GOT3 (cell line): ENCODE measurements at places on chromosomes 16 and 17.

- DNase-seq, result no peak
Observed at GRCh38 chr17:57518587-57519581, 226.2 kb downstream of the CCDC182 start.

DNA sequence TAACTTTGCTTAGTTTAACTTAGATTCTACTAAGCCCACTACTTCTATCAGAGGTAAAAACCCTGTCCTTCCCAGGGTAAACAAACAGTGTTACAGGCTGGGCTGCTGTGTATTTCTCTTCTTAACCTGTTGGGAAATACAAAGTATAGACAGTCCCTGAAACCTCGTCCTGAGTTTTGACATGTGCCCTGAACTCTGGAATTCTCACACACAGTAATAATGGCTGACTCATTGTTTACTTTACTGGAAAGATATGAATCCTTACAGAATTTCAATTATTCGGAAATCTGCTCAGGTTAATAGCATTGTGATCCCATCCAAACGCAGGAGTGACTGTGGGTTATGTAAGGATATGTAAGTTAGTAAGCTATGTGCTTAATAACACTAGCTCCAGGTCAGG is 199.1 kb downstream of the TMEM114 start:
- DNase-seq, result no peak

DNA sequence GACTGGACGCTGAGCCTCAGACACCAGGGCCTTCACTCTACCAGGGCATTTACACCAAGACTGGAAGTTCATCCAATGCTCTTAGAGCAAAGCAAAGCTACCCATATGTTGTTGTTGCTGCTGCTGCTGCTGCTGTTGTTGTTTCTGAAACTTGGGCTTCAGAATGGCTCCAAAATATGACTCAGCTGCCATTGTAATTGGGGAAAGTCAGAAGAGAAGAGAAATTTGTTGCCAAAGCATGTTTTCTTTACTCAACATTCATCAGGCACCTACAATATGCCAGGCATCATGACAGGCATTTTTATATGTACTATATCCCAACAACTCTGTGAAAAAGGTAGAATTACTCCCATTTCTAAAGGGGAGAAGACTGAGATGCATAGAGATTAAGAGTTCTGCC is 11.9 kb downstream of the KRT32 start:
- no peak for DNase-seq

- DNase-seq, result no peak
Observed at GRCh38 chr17:40528692-40529417, 27.4 kb upstream of the TNS4 start.

DNA sequence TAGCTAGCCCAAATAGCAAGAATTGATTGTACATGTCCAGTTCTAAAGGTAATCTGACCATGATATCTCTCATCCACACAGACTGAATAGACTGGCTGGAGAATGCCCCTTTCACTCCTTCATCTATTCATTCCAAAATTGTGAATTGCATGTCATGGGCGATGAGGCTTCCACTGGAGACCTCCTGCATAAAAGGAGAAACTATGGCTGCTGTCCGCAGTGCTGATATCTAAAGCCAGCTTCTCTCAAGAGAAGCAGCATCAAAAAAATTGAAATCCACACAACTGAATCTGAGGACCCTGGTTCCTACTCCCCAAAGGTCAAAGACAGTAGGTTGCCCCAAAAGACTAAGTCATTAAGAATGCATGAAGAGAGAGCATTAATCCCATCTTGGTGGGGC is 7.9 kb upstream of the SCNN1G start:
- no peak for DNase-seq
